Fibroblast of villous mesenchyme (primary cell): ENCODE measurements at places on chromosomes 12 and 14.
A peak's percentile ranks its signal among the peaks of the same experiment; 100 is the strongest.

- DNase-seq, result peak; percentile 72
Observed at GRCh38 chr12:94133964-94134795, 14.2 kb upstream of the PLXNC1 start.

- peak; percentile 84 for DNase-seq
Observed at GRCh38 chr12:124002021-124002644, 29.1 kb downstream of the ZNF664 start.

DNA sequence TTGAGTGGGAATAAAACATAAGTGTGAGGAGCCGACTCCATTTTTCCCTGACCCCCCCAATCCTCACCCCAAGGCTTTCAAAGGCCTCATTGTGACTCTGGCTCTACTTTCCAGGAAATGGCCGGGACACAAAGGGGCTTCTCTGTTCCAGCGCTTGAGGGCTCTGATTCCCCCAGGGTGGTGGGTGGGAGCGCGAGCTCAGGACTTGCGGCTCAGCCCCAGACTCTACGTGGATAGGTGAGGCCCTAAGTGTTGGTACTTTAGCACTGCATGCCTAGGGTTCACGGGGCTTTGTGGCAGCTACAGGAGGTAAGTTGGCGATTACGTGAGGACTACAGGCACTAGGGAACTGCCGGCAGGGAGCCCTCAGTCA lies 553 bp downstream of the CNPY2 start:
- no peak for DNase-seq

- DNase-seq, result no peak
Observed at GRCh38 chr14:61247935-61248334, 33.2 kb downstream of the TMEM30B start.

GRCh38 chr12:26548227-26548626 lies 284.8 kb downstream of the ITPR2 start:
- no peak for DNase-seq

DNA sequence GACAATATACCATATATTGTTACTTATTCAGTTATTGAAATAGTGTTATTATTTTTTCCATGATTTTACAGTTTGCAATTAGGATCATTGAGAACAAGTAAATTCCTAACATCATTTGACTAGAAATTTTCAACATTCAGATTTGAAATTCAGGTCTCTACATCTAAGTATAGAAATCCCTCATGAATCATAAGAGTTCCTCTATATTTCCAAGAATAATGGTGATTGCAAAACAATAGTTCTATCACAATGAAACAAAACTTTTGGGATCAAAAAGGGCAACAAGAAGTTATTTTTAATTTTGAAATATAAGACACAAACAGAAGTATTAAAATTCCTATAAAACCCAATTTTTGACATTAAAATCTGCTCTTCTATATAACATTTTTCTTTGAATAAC lies 10.8 kb downstream of the CLEC1A start:
- no peak for DNase-seq

DNA sequence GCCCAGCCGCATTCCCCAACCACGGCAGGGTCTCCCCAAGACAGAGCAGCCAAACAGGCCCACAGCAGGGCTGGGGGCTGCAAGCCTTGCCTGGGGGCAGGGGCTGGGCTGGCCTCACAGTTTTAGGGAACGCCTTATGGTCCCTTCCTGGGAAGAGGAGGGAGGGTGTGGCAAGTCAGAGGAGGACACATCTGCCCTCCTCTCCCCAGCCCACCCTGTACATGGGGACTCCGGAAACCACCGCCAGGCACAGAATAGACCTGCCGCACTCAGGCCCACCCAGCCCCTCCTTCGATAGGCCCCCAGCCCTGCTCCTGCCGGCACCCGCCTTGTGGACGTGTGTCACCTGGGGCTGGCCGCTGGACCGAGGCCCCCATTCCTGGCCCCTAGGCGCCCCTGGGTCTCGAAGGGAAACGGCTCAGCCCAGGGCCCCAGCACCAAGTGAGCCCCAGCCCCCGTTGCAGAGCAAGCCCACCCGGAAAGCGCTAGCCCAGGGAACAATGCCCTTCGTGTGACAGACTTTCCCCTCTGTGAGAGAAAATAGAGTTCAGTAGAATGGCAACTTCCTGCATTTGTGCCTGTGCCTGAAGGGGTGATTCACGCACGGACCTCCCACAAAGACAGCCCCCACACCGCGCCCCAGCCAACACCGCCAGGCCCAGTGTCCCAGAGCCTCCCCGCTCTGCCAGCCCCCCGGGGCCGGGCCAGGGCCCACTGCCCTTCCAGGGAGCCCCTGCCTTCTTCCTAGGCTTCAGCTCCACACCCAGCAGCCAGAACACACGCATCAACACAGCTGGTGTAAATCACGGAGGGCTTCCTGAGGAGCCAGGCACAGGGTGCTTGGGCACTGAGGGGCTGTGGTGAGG lies 12.0 kb upstream of the NUDT14 start:
- peak; percentile 23 for DNase-seq

GRCh38 chr14:20112321-20112720 lies 1.8 kb downstream of the OR4K17 start:
- DNase-seq, result no peak

DNA sequence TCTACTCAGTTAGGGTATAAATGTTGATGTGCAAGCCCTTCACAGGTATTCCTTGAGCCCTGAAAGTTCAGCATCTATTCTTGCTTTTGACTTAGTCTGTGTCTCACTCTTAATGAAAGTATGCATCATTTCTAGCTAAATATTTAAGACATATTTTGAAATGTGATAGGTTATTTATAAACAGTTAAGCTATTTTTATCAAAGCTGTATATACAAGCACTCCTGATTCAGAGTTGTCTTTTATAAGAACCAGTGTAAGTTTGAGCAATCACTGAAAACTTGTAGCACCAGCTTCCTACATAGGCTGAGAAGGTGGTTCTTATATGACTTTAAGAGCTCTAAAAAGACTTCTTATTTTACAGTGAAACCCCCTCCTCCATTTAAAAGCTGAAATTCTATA lies 98.6 kb downstream of the MYF5 start:
- peak; percentile 36 for DNase-seq

DNA sequence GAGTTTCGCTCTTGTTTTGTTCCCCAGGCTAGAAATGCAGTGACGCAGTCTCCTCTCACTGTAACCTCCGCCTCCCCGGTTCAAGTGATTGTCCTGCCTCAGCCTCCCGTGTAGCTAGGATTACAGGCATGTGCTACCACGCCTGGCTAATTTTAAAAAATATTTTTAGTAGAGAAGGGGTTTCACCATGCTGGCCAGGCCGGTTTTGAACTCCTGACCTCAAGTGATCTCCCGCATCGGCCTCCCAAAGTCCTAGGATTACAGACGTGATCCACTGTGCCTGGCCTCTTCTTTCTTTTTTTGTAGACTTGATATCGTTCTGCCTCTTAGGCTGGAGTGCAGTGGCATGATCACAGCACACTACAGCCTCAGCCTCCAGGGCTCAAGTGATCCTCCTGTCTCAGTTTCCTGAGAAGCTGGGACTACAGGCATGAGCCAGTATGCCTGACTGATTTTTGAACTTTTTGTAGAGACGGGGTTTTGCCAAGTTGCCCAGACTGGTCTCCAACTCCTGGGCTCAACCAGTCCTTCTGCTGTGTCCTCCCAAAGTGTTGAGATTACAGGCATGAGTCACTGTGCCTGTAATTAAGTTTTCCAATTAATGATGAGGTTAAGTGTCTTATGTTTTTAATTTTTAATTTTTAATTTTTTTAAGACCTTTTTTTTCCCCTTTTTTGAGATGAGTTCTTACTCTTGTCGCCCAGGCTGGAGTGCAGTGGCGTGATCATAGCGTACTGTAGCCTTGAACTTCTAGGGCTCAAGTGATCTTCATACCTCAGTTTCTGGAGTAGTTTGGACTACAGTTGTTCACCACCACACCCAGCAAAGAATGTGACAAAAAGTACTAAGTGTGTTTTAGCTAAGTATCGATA lies 10.2 kb downstream of the RCOR1 start:
- no peak for DNase-seq

DNA sequence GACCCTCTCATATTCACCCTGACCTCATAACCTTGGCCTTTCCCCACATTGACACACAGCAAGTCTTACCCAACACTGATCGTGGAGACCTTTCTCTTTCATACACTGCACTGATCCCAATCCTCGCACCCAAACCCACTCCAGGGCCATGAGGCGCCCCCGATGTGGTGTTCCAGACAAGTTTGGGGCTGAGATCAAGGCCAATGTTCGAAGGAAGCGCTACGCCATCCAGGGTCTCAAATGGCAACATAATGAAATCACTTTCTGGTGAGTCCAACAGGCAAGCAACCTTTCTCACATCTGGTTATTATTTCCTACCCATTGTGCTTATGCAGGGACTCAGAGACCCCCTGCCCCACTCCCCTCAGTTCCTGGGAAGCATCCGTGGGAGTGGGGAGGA lies 5.4 kb downstream of the MMP14 start:
- no peak for DNase-seq

- no peak for DNase-seq
Observed at GRCh38 chr12:127263621-127264020, 1003.3 kb upstream of the TMEM132C start.

GRCh38 chr12:96578526-96579125 lies 89.2 kb downstream of the CFAP54 start:
- DNase-seq, result peak; percentile 64

GRCh38 chr12:62106547-62107185 lies 153.5 kb upstream of the USP15 start:
- DNase-seq, result no peak

DNA sequence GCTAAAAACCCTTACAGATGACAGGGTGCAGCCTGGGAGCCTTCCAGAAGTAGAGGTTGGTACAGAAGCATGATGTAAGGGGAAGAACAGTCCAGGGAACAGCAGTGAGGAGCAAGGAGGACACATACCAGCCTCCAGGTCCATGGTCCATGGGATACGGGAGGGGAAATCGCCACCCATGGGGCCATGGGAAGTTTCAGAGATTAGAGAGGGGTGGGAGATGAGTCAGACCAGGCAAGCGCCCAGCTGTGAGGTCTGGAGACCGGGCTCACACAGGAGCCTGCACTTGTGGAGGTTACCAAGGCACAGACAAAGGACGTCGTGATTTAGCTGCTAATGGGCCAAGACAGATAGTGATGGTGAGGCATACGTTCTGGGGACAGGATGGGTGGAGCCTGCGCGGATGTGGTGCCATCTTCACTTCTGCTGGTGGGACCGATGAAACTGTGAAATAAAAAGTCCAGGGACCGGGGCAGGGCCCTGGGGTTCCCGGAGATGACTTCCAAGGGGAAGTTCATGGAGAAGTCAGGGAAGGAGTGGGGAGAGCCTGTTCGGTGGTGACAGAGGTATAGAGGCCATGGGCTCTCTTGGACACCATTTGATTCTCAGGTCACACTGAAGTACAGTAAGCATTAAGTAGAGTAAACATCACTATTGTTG lies 17.7 kb upstream of the LRP1-AS start:
- peak; percentile 20 for DNase-seq

DNA sequence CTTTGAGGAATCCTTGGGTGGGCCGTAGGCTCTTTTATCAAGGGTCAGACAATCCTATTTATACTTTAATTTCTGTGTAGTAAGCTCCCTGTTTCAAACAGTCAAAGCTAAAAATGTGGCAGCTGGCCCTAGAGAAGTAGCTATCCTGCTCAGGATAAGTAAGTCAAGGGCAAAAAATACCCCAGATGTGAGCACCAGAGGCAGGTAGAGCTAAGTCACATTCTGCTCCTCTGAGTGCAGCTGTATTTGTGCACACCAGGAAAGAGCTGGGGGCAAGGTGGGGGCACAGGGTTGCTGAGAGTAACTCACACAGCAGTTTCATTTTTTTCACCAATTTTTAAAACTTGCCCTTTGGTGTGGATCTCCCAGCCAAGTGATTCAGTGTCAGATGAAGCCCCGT lies 5.3 kb downstream of the ETV6 start:
- no peak for DNase-seq

GRCh38 chr14:99213527-99213971 lies 58.4 kb downstream of the BCL11B start:
- DNase-seq, result no peak

DNA sequence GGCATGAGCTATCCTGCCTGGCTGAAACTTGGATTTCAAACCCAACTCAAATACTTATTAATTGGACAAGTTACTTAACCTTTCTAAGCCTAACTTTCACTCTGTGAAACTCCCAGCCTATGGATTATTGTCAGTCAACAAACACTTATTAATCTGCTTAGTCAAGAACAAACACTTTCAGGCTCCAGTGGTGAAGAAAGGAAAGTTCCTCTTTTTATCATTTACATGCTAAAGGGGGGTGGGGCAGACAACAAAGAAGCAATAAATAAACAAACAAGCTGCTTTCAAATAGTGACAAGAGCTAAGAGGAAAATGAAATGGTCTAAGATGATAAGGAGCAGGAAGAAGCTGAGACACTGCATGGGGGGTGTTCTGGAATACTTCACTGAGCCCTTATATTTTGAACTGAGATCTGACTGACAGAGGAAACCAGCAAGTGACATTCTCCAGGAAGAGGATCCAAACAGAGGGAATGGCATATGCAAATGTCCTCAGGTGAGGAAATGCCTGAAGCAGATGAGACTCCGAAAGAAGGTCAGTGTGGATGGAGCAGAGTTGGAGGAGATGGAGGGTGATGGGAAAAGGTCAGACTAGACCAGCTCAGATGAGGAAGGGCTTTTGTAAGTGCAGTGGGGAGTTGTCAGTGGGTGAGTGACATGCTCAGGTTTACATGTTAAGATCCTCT lies 259.6 kb downstream of the ITPR2 start:
- no peak for DNase-seq

- DNase-seq, result peak; percentile 39
Observed at GRCh38 chr14:54169254-54169924, 212.8 kb upstream of the BMP4 start.

- DNase-seq, result peak; percentile 31
Observed at GRCh38 chr12:14834509-14834908, 8.8 kb downstream of the ART4 start.
